GM23338 (cell line): ENCODE measurements at places on chromosomes 5 and 9.
A peak's percentile ranks its signal among the peaks of the same experiment; 100 is the strongest.

DNA sequence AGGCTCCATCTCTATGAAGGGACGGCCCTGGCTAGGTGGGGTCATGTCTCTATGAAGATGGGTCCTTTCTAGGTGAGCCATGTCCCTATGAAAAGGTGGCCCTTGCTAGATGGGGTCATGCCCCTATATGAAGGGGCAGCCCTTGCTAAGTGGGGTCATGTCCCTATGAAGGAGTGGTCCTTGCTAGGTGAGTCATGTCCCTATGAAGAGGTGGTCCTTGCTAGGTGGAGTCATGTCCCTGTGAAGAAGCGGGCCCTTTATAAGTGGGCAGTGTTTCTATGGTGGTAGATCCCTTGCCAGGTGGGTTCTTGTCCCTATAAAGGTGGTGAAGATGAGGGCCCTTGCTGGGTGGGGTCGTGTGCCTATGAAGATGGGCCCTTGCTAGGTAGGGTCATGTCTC, 283.0 kb upstream of the IRX2 start:
- DNase-seq, result no peak

DNA sequence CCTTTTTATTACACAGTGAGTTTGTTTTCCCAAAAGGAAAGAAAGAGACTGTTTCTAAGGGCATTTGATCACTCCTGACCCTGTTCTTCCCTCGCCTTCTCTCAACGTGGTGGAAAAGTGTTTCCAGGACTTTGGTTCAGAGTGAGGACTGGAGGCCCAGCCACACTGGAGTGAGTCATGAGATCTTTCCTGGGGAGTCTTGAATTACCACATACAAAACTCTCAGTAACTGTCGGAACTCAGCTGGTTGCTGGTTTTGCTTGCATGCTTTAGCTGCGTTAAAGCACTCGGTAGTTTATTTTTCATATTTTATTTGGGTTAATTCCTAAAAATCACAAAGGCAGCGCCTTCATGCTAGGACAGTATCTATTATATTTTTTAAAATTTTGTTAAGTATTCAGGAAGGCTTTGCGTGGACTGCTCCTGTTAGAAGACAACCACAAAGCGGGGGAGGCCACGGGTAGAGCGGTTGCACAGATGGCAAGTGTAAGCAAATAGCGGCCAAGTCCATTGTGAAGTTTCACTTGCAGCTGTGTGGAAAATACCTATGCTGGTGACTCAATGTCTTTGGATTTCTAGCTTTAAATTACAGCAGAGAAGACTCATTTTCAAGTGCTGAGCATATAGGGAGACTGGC, 77.7 kb downstream of the ARSB start:
- DNase-seq, result no peak

DNA sequence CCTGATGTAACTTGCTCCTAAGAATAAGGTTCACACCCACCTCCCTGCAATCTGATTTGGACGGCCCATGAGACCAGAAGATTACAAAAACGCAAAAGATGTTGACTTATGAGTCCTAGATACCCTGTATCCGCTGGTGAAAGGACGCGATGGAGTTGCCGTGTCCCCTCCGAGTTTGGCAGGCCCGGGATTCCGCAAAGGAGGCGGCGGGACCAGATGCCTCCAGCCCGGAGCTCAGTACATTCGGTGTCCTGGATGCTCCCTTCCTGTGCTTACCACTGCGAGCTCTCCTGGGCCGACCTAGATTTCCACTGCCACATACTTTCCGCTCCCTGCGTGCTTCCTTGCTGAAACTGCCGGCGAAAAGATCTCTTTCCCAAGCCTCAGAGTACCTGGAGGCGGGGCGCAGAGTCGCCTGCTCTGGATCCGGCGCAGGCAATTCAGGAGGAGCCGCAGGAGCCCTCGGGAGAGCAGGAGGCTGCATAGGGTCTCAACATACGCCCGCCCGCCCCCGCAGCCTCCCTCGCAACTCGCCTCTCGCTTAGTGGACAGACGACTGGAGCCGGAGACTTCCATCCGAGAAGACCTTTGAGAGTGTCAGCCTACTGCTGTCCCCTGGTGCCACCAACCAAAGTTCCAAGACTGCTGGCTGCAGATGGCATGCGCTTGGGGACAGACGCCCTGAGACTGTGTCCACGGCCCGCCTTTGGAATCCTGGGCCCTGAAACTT, 39.8 kb downstream of the ANXA2R start:
- DNase-seq, result peak; percentile 71

- no peak for DNase-seq
Measured at GRCh38 chr5:68968429-68968828, 125.4 kb upstream of the SLC30A5 start.

- peak; percentile 11 for DNase-seq
Measured at GRCh38 chr5:14644623-14645237, 19.8 kb upstream of the OTULIN start.

DNA sequence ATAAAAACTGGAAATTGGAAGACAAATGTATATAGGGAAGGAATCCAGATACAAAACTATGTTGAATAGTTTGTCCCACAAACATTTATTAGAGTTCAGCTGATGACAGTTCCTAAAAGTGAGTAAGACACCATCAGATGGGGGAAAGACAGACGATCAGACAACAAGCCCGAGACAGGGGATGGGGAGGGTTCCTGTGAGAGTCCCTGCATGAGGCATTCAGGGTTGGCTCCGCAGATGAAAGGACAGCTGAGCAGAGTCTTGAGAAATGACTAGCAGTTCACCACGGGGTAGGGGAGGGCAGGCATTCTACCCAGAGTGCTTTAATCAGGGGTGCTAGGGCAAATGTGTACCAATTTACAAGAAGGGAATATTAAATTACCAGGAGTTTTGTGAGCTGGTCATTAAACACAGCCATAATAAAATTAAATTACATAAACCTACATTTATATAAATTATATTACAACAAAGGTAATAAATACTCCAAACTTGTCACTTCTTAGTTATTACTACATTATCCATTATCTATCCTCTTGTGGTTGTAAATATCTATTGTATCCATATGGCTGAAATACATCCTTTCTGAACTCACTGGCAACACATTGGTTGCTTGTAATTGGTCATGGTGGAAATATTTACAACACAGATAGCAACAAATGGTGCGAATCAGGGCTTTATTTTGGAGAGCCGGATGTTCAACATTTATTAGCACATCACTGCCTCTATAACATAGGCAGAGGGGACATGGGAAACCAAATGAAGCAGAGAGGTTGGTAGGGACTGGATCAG, 27.8 kb downstream of the TNFSF15 start:
- no peak for DNase-seq

DNA sequence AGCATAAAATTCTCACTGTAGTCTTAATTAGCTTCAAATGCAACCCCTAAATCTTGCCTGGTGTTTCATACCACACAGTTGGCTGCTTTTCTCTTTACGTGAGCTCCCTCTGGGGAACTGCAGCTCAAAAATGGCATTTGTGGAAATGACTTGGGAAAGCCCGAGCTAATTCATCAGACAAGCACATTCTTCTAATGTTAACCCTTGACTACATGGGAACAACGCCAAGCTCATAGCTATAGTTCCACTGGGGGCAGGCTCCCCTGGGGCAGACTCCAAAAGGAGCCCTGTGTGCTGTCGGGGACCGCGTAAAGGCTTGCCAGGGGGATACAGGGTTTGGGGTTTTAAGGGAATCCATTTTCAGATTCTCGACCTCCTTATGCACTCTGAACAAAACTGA, 301.4 kb upstream of the DAP start:
- peak; percentile 41 for DNase-seq

DNA sequence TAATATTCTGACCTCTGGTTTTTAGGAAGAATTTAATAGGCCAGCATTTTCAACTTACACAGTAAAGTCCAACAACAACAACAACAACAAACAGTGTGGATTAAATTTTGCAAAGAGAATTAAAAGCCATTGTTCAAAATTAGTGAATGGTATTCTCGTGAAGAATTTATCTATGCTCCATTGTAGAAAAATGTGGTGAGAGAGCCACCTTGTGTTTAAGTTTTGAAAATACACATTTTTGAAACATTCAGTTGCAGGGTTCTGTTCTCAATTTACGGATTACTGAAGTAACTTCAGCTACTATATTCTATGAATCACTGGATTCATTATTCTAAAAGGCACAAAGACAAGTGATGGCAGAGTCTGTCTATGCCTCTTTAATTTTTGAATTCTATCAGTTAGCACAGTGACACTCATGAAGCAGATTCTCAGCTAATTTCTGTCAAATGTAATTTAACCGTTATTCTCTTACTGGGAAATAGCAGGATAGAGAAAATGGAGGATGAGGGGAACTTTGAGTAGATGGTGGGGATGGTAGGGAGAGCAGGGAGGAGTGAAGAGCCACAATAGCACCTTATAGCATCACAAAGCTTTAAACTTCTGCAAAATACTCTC, 11.0 kb downstream of the CCDC152 start:
- peak; percentile 52 for DNase-seq

GRCh38 chr5:115069087-115069968, 100.4 kb downstream of the TRIM36 start:
- DNase-seq, result peak; percentile 81

DNA sequence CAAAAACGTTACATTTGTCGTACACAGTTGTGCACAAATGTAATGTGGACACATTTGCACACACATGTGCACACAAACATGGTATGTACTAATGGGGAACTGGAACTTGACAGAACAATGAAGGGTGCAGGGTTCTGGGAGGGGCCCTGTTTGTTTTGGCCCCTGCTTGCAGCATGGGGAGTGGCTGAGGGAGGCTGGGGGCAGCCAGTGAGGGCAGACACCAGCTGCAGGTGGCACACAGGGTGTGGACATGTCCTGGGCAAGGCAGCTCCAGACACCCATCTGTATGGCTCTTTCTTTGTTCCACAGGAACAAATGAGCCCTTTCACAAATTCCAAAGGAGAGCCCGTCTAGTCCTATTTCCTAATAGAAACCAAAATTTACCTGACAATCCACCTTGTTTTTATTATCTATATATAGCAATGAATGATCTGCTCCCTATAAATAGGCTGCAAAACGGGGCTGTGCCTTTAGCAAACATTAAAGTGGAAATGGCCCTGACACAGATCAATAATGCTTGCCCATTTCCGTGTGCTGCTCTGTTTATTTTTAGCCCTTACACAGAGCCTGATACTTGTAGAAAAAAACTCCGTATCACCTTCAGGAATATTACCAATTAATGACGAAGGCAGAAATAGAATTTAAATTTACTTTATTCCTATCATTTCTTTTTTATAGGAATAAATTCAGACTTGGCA, 26.4 kb downstream of the MARCHF3 start:
- DNase-seq, result no peak

DNA sequence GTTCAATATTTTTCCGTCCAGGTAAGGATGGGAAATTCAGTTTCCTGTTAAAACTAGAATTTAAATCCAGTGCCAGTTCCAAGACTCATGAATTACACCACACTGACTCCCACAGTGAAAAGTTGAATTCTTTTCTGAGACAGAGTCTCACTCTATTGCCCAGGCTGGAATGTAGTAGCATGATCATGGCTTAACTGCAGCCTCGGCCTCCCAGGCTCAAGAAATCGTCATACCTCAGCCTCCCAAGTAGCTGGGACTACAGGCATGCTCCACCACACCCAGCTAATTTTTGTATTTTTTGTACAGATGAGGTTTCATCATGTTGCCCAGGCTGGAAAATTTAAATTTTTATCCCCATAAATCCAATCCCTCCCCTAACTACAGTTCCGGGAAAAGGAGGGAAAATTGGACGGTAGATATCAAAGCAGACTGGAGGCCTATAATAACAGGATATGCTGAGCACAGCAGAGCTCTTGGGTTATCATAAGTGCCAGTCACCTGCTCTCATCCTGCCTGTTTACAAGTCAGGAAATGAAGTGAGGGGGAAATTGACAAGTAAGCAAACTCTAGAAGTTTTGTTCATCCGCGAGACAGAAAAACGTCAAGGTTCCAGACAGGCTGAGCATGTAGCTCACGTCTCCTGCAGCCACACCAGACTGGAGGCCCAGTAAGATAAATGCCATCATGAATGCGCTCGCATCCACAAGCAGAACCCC, 105.7 kb downstream of the UGCG start:
- DNase-seq, result no peak
